Endodermal cell (in vitro differentiated cells): ENCODE measurements at places on chromosomes 7 and 10. TPM values are rescaled to one million over a fixed set of nuclear protein-coding genes. Genes with fewer than 3 reads are reported as not detected.
A peak's percentile ranks its signal among the peaks of the same experiment; 100 is the strongest.

DNA sequence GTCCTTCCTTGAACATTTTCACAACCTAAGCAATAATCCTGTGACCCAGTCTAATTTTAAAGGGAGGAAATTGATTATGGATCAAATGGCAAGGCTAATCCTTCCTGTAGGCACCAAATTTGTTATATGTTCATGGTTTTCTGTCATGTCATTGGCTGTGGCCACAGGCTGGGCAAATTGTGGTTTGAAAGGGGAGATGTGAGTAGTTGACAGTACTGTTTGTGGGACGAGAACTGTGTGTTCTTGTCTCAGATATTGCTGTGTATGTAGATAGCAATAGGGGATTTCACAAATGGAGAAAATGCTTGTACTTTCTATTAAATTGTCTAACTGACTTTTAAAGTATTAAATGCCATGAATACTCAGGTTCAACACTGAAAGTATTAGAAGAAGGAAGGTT is 8.1 kb upstream of the PRKG1 start:
- no peak for DNase-seq

DNA sequence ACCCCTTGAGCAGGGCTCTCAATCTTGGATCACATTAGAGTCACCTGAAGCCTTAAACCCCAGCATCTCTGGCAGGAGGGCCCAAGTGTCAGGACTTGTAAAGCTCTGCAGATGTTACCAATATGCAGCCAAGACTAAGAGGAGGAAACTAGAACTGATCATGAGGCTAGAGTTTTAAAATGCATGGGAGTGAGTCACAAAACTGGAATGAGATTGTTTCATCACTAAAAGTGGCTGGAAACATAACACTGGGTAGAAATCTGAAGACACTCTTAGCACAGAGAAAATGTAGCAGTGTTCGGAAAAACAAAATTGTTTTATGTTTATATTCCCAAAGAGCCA is 63.3 kb upstream of the GHITM start:
- no peak for DNase-seq

Gene LBX1
- not detected in 2 replicates for total RNA-seq

Gene MUC12
- total RNA-seq, result 1.6 to 5.9 TPM (median 3.3 TPM) in 3 replicates

DNA sequence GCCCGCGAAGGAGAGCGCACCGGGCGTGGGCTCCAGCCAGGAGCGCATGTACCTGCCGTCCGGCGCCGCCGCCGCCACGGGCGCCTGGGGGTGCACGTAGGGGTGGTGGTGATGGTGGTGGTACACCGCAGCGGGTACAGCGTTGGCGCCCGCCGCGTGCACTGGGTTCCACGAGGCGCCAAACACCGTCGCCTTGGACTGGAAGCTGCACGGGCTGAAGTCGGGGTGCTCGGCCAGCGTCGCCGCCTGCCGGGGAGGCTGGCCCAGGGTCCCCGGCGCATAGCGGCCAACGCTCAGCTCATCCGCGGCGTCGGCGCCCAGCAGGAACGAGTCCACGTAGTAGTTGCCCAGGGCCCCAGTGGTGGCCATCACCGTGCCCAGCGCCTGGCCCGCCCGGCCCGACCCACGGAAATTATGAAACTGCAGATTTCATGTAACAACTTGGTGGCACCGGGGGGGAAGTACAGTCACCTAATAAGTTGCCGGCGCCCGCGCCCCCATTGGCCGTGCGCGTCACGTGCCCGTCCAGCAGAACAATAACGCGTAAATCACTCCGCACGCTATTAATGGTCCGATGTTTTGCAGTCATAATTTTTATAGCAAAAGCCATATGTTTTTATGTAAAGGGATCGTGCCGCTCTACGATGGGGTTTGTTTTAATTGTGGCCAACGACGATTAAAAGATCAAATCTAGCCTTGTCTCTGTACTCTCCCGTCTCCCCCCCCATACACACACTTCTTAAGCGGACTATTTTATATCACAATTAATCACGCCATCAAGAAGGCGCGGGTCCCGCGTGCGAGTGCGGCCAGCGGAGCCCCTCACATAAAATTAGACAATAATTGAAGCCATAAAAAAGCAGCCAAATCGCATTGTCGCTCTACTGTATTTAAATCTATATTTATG is at the start of gene HOXA9:
Gene HOXA9, minus strand, starts transcription at position 449 of the 907 bp plus-strand sequence. Its CDS starts 80 bp downstream, at position 369.
- DNase-seq, result no peak

Gene TMEM178B
- total RNA-seq, result 1.7 to 3.0 TPM (median 1.8 TPM) in 3 replicates

Gene TMEM273
- total RNA-seq, result not detected in 2 replicates

DNA sequence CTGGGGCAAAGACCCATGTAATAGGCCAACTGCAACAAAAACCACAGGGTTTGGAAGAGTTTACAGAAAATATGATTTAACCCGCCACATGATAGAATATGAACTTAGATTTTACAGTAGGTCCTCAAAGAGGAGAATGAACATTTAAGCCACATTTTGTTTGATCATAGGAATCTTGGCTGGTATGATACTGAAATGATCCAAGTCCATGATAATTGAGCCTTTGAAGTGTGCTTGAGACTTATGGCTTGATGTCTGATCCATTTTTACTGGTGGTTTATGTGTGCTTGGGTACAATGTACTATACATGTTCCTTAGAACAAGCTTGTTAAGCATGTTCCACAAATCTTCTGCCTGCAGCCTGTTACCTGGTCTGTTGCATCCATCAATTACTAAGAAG is 41.8 kb upstream of the PDSS1 start:
- no peak for DNase-seq

- DNase-seq, result no peak
Observed at GRCh38 chr10:26372513-26373354, 65.4 kb upstream of the APBB1IP start.

DNA sequence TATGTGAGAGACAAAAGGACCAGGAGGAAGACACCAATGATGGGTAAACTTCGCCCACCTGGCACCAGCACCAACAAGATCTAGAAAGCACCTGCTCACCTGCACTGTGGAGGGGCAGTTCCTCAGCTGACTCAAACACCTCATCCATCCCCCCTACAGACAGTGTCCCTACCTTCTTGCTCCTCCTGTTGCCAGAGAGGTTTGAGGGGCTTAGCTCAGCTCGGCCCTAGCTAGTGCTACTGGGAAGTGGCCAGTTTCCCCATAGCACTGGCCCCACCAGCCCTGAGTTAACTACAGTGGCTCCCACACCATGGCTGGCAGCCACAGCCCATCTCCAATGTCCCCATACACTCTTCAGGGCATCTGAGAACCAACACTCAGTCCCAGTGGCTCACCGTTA is 70.8 kb downstream of the GRID1 start:
- DNase-seq, result peak; percentile 24

- DNase-seq, result no peak
Observed at GRCh38 chr10:60185421-60185820, 204.3 kb downstream of the ANK3 start.

DNA sequence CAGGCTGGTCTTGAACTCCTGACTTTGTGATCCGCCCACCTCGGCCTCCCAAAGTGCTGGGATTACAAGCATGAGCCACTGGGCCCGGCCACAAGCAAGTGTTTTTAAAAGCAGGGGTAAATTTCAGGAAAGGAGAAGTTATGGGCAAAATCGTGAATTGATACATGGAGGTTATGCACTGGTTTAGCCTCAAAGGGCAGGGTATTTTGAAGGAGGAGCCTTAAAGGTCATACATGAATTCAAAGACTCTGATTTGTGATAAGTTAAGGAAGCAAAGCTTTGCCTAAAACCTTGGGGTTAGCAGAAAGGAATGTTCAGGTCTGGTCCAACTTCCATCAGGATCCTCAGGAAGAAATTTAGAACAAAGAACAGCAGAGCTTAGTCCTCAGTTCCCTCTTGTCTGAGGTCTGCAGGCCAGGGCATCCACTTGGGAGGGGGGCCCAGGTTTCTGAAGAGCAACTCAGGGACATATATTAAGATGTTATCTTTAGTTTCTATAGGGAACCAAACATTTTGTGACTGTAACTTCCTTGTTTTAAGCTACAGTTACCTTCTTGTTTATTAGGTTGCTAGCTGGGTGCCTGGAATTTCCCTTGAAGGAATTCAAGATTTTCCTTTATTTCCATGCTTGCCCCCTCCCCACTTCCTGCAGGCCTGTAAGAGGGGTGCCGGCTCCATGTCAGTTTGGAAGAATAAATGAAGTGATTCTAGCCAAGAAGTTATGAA is 2.8 kb upstream of the REPIN1 start:
- no peak for DNase-seq

DNA sequence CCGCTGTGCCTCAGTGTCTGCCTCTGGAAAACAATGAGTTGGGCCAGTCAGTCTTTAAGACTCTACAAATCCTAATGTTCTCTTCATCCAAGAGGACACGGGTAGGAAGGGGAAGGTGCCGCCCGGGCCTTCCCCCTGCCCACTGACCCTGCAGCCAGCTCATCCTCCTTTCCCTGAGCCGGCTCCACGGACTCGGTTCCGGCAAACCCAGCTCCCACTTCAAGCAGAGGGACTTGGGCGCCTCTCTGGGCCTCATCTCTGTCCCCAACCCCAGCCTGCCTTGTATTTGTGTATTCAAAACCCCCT is 95.6 kb downstream of the C10orf105 start:
- no peak for DNase-seq

- no peak for DNase-seq
Observed at GRCh38 chr7:81926154-81926553, 156.3 kb upstream of the HGF start.

DNA sequence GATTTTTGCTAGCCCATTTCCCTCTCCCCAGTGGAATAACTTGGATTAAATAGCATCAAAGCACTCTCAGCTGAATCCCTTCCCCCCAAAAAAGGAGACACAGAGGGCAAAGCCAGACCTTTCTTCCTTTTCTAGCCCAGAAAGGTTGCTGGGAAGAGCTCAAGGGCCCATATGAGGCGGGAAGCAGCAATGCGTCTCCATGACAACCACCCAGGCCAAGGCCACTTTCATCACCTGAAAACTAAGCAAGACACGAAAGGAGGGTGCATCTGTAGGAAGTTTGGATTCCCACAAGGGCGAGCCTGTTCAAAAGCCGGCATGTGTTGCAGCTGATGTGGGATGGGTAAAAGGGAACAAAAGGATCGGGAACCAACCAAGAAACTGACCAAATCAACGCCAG is 229.1 kb downstream of the PLXNA4 start:
- peak; percentile 48 for DNase-seq

Gene EFCAB10
- 0.82 to 1.5 TPM (median 0.89 TPM) in 3 replicates for total RNA-seq

Gene C10orf105
- total RNA-seq, result 0.19 to 0.57 TPM (median 0.33 TPM) in 3 replicates

GRCh38 chr7:84021292-84021908 is 173.2 kb downstream of the SEMA3A start:
- no peak for DNase-seq

DNA sequence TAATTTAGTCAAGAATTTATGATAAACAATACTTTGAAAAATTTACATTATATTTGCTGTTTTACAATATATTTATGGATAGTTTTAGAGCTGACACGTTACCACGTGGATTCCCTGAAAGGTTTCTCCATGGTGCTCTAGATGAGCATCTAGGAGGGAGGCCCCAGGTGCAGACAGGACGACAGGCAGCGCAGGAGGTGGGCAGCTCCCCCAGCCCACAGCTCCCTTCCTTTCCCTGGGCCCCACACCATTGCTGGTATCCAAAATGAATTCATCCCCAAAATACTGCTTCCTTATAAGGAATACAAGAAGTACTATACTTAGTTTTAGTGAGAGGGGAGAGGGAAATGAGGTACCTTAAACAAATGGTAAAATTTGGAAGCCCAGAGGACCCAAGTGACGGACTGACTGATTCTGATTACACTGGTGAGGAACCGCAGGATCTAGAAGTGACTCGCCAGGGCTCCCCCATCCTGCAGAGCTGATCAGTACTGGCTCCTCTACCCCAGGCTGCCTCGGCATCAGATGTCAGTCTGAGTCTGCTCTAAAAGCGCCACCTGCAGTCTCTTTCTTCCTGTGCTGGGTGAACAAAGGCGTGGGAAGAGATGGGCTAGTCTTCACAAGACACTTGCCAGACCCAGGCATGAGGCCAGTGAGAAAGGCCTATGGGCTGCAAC is 89.2 kb downstream of the DLG5 start:
- DNase-seq, result peak; percentile 95

Gene TUBAL3
- not detected in 2 replicates for total RNA-seq

Gene MAT1A
- 0.53 and 0.56 TPM in 2 replicates for total RNA-seq
